ELF-1 (cell line): ENCODE measurements at places on chromosomes 1 and 21.

- DNase-seq = no peak
These were observed 20.2 kb downstream of the DPT start for GRCh38 chr1:168708698-168709404.

DNA sequence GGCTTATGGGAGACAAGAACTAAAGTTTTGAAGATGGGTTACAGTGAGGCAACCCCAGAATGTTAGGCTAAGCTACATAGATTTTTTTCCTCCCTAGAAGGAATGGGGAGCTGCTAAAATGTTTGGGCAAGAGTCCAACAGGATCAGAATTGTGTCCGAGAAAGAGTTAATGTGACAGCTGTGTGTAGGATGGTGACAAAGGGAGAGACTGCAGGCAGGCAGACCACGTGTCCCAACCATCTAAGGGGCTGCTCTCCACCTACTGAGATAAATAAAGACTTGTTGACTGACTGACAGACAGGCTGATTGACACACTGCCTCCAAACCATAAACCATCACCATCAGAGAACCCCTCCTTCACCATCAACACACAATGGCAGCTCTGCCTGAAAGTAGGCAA is 133.7 kb upstream of the CTTNBP2NL start:
- no peak for DNase-seq

GRCh38 chr1:25654109-25654660 is 37.6 kb downstream of the MAN1C1 start:
- DNase-seq = no peak

- DNase-seq = peak; percentile 80
These were observed 226.8 kb downstream of the LMX1A start for GRCh38 chr1:165129568-165130164.

- no peak for DNase-seq
These were observed 179.9 kb downstream of the TGFB2 start for GRCh38 chr1:218525031-218525430.

DNA sequence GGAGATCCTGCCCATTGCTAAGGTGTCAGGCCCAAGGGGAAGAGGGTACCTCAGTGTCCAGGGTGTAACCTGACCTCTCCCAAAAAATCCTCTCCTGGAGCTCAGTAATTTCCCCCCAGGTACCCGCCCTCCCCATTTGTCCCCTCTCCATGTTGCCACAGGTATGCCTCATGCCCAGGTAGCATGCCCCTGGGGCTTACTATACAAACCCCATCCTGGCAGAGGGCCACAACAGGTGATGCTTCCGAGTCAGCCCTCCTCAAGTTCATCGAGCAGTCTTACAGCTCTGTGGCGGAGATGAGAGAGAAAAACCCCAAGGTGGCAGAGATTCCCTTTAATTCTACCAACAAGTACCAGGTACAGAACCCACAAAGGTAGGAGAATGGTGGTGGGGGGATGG is 15.7 kb downstream of the ATP1A4 start:
- no peak for DNase-seq

DNA sequence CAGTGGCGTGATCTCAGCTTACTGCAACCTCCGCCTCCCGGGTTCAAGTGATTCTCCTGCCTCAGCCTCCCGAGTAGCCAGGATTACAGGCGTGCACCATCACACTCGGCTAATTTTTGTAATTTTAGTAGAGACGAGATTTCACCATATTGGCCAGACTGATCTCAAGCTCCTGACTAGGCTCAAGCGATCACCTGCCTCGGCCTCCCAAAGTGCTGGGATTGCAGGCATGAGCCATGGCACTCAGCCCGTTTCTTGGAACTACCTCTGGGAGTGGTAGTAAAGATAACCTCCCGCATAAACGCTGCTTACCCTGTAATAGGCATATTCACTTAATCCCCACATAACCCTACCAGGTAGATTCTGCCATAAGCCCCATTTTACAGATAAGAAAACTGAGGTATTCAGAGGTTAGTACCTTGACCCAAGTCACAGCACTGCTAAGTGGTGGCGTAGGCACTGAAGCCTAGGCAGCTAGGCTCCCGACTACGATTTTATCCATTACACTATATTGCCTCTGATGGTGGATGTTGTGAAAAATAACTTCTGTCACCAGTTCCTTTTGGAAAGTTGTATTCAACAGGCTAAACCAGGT is 143.8 kb downstream of the SDCCAG8 start:
- no peak for DNase-seq

DNA sequence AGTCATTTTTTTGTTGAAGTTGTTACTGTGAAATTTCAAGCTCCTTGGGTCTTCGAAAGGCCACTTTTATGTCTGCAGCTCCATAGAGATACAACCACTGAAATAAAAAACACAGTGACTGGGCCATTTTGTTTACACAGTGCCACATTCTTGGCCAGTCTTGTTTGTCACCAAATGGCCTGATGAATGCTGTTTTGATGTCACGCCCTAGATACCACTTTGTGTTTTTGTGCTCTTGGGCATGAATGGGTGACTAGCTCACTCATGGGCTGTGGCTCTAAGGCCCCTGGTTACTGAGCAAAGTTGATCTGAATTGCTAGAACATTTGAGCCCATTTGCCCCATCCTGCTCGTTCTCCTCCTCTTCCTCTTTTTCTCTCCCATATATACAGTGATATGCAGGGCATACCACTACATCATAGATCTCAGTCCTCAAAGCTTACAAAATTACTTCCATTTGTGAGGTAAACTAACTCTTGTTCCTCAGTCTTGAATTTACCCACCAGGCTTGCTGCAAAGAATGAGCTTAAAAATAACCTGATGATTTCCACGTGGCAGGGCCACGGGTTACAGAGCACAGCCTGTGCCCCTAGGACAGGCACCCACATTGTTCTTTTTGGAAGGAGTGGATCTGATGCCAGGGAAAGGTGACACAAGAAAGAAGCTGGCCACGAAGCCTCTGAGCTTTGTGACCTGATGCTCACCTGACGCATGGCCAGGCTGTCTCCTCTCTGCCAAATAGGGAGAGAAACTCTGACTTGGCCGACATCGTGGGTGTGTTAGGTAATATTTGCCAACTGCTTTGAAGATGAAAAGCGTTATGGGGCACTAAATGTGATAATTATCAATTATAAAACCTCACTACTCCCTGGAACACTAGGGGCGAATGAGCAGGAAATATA is 92.4 kb downstream of the RUNX1 start:
- no peak for DNase-seq

DNA sequence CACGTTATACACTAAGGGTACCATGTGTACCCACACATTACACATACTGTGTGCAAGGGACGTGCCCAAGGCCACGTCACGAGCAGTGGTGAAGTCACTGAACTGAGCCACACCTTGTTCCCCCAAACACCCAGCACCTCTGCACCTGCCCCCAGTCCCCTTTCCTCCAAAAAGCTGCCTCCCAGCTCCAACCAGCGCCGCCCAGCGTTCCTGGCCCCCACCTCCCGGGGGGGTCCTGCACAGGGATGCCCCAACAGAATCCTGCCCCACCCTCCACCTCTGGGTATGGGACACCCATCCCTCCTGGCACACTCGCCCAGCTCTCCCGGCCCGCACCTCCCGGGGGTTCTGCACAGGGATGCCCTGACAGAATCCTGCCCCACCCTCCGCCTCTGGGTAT is 54.1 kb downstream of the CHD5 start:
- no peak for DNase-seq

DNA sequence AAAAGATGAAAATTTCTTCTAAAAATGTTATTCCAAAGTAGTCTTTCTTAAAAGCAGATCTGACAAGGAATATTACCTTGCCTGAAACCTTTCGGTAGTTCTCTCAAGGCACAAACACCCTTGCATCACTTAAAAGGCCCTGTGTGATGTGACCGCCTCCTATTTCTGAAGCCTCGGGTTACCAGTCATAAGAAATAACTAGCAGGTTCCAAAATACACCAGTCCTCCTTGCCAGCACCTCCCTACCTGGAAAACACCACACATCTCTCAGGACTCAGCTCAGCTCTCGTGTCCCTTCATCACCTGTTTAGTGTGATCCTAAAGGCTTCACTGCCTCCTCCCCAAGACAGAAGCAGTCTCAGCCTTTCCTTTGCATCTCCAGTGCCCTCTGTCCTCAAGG is 35.7 kb downstream of the SERBP1 start:
- no peak for DNase-seq

DNA sequence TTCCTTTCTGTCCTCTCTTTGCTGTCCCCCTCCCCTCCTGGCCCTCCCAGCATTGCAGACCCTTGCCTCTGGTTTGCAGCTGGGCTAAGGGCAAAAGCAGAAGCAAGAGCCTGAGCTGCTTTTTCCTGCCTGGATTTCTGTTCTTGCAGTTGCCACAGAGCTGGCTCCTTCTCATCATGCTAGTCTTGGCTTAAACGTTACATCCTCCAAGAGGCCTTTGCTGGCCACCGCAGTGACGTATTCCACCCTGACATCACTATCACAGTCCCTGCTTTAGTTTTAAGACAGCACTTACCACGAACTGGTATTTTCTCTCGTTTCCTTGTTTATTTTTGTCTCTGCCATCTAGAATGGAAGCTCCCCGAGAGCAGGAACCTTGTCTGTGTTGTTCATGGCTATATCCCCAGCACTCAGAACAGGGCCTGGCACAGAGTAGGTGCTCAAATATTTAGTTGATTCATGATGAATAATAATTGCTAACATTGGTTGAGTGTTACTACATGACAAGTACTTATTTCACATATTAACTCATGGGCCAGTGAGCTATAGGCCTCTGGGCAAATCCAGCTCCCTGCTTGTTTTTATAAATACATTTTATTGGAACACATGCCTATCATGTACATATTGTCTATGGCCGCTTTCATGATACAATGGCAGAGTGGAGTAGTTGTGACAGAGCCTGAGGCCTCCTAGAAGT is 13.2 kb upstream of the CSF1 start:
- DNase-seq = no peak

- DNase-seq = no peak
These were observed 23.8 kb downstream of the SLC27A3 start for GRCh38 chr1:153799016-153799415.

DNA sequence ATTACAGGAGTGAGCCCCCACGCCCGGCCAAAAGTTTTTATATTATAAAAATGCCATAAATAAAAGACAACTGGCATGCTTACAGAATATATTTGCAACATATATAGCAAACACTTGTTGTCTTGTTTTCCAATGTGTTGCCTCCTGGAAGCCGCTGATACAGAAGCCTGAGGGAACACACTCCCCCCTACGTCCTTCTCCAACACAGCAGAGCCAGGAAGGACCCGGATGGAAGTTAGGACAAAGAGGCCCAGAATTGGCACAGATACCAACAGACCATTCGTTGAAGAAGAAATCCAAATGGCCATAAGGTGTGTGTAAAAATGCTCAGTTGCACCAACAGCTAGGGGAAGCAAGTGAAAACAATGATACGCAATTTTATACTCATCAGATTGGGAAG is 1.3 kb upstream of the PLA2G5 start:
- no peak for DNase-seq
